ENCODE measurements at places on chromosomes 16 and 17. TPM values are rescaled to one million over a fixed set of nuclear protein-coding genes. Genes with fewer than 3 reads are reported as not detected.

- peak; percentile 86 for DNase-seq
Measured at GRCh38 chr16:31868691-31869167, 4.9 kb upstream of the ZNF267 start.

- peak; percentile 40 for DNase-seq
Measured at GRCh38 chr17:28724500-28725165, 1.4 kb downstream of the TLCD1 start.

The GUCY2D gene
- 0.03 TPM for total RNA-seq

DNA sequence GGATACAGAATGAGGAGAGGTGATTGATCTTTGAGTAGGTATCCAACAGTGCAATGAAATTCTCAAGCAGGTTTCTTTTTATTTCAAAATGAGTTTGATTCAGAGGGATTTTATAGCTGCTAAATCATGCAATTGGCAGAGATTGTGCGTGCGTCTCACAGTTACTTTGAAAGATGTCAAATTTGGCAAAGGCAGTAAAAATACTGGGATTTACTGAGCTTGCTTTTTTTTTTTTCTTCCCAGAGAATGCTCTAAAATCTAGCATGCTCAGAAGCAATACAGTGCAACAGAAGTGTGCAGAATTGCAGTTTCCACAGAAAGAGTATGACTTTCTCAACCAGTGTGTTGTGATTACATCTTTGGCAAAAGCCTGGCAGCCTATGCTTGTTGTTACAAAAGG, 410.7 kb upstream of the GOT2 start:
- no peak for DNase-seq

GRCh38 chr17:17941015-17941414, 31.2 kb downstream of the TOM1L2 start:
- DNase-seq: no peak

The BIRC5 gene
- 114 TPM for total RNA-seq

The ZDHHC1 gene
- total RNA-seq: 24.4 TPM

The MIS12 gene
- 10.5 TPM for total RNA-seq

The MT4 gene
- not detected for total RNA-seq

DNA sequence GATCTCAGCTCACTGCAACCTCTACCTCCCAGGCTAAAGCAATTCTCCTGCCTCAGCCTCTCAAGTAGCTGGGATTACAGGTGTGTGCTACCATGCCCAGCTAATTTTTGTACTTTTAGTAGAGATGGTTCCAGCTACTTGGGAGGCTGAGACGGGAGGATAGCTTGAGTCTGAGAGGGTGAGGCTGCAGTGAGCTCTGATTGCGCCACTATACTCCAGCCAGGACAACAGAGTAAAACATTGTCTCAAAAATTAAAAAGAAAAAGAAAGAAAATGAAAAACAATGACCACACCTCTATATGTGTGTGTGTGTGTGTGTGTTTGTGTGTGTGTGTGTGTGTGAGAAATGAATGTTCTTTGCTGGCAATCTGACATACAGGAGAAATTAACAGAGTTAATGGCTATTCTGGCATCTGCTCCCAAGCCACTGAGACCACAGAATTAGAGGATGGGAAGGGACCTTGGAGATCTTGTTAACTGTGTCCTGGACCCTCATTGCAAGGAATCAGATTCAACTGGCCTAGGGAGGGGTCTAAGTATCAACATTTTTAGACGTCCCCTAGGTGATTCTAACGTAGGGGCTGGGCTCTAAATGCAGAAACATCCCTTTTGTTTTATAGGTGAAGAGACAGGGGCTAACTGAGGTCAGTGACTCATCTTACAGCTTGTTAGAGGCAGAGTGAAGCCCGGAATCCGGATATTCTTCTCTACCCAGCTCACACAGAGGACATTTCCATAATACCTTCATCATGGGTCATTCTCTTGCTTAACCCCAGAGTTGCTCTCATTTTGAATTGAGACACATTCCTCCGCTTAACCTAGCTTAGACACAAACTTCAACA, 16.4 kb upstream of the MARCHF10 start:
- peak; percentile 26 for DNase-seq

The OR2C1 gene
- not detected for total RNA-seq

GRCh38 chr17:5711344-5711743, 127.0 kb upstream of the NLRP1 start:
- no peak for DNase-seq

GRCh38 chr17:48593126-48593829, at the start of gene HOXB5:
HOXB5 (minus strand) TSS chr17:48593779; CDS start chr17:48593682, 97 bp downstream.
- no peak for DNase-seq

GRCh38 chr17:77451245-77451893, 310.6 kb downstream of the SEC14L1 start:
- peak; percentile 79 for DNase-seq

- DNase-seq: no peak
Measured at GRCh38 chr17:80803451-80804428, 187.9 kb upstream of the CHMP6 start.

DNA sequence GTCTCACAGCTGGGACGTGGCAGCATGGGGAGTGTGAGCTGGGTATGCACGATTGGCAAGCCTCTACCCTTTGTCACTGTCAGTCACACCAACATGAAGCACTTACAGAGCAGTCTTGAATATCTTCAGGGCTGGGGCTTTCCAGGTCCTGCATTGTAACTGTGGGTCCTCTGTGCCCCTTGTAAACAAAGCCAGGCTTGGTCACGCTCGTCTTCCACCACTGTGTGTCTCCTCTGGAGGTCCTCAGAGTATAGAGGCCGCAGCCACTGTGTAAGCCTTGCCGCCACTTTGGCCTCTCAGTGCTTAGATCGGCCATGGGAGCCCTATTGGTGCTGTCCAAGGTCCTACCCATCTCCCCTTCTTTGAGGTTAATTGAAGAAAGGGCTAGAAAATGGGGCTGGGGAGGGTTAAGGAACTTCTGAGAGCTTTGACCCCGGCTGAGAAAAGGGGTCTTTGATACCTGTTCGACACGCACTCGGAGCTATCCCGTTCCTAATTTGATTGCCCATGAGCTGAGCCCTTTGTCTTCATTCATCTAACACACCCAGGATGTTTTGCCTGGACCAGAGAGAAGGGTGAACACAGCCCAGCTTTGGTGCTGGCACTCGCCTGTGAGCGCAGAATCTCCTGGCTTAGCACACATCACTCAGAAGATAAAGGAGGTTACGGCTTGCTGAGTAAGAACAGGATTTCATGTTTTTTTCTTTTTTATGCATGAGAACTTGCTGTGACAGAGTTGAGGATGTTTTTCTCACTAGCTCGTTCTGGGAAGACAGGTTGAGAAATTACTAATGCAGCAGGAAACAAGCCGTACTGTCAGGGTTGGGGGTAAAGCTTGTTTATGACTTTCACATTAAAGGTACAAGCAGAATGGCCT, 267.9 kb downstream of the CPPED1 start:
- no peak for DNase-seq

- DNase-seq: no peak
Measured at GRCh38 chr16:30533748-30534367, 800 bp downstream of the ZNF747 start.

GRCh38 chr17:27946513-27946912, 53.3 kb upstream of the LYRM9 start:
- DNase-seq: no peak

The SCPEP1 gene
- total RNA-seq: 6.4 TPM

- DNase-seq: no peak
Measured at GRCh38 chr16:72050769-72051464, 3.4 kb upstream of the HP start.

GRCh38 chr16:27303256-27304100, 10.3 kb upstream of the IL4R start:
- no peak for DNase-seq

DNA sequence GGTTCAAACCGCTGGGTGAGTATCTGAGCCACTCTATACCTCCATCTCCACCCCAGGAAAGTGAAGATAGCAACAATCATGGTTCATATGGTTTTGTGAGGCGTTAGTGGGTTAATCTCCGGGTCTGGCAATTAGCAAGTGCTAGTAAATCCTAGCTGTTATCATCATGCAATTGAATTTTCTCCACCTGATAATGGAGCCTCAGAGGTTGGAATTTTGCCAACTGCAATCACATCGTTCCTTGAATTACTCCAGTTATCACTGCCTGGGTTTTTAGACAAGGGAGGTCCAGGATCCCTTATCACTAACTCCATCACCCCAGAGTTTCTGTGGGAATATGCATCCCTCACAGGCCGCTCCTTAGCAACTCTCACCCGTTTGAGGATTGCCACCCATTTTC, 311.5 kb downstream of the RBFOX1 start:
- no peak for DNase-seq

GRCh38 chr16:17743158-17743557, 272.4 kb upstream of the XYLT1 start:
- DNase-seq: no peak

DNA sequence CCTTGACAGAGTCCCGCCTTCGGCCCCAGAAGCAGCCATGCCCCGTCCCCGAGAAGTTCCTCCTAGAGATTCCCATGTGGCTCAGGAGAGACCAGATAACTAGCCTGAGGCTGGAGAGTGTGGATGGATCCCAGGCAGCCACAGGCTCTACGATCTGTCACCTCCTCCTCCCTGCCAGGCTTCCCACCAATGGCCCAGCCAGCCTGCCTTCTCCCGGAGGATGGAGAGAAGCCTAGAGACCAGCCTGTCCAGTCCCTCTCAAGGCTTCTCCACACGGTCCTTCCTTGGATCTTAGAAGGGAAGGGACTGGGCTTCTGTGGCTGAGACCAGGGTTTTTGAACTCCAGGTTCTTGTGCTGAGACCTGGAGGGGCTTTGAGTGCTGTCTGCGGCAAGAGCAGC, 1.6 kb upstream of the SMTNL2 start:
- no peak for DNase-seq

GRCh38 chr16:53159781-53160436, 105.1 kb downstream of the CHD9 start:
- DNase-seq: peak; percentile 72

- no peak for DNase-seq
Measured at GRCh38 chr16:69936751-69937211, 14.4 kb upstream of the CLEC18A start.

Measured in HT-29 (cell line).